ENCODE measurements at places on chromosomes 12 and 14. TPM values are rescaled to one million over a fixed set of nuclear protein-coding genes. Genes with fewer than 3 reads are reported as not detected.
A peak's percentile ranks its signal among the peaks of the same experiment; 100 is the strongest.

DNA sequence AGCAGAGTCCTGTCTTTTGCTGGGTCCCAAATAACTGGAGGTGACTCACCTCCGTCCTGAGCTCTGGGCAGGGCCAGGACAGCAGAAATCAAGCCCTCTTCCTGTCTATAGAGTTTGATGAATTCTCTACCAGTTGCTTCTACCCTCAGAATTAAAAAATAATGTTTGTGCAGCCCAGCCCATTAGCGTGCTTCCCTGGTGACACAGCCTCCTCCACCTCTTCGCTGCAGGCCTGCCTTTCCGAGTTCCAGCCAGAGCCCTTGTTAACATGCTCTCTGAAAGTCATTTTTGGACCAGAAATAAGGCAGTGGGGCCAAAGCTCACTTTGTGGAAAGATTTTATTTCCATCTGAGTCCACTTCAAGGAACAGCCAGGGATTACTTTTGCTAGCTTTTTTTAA lies 94.0 kb downstream of the TBX5 start:
- DNase-seq = peak; percentile 20
- H3K4me3 ChIP-seq = no peak overlapping the region
- H3K27ac ChIP-seq = no peak overlapping the region
- H3K36me3 ChIP-seq = no peaks in the 10 kb centered on the region
- H3K27me3 ChIP-seq = no peaks in the 10 kb centered on the region

GRCh38 chr12:48779869-48780268 lies 9.0 kb downstream of the ADCY6 start:
- H3K36me3 ChIP-seq = peaks cover 43% of the 10 kb centered on the region
- peak overlapping the region; percentile 7 for H3K27ac ChIP-seq
- DNase-seq = peak; percentile 62

- peak overlapping the region; percentile 99 for H3K27ac ChIP-seq
- no peak for DNase-seq
- no peaks in the 10 kb centered on the region for H3K27me3 ChIP-seq
- H3K4me1 ChIP-seq = peaks cover 1% of the 10 kb centered on the region
These were observed 952 bp downstream of the DRAM1 start for GRCh38 chr12:101878243-101878821.

BICDL1 gene
- total RNA-seq = not detected

- peaks cover 2% of the 10 kb centered on the region for H3K4me1 ChIP-seq
- H3K36me3 ChIP-seq = no peaks in the 10 kb centered on the region
- H3K27me3 ChIP-seq = peaks cover 95% of the 10 kb centered on the region
- DNase-seq = no peak
- H3K27ac ChIP-seq = no peak overlapping the region
- no peak overlapping the region for H3K4me3 ChIP-seq
These were observed 862 bp upstream of the HOTAIR start for GRCh38 chr12:53975479-53976152.

POLE2 gene
- 18.1 TPM for total RNA-seq

- H3K4me1 ChIP-seq = no peaks in the 10 kb centered on the region
- no peak for DNase-seq
- no peak overlapping the region for H3K27ac ChIP-seq
- no peak overlapping the region for H3K4me3 ChIP-seq
- H3K27me3 ChIP-seq = no peaks in the 10 kb centered on the region
These were observed 17.9 kb downstream of the RECQL start for GRCh38 chr12:21483531-21483930.

- DNase-seq = no peak
- H3K36me3 ChIP-seq = no peaks in the 10 kb centered on the region
- no peaks in the 10 kb centered on the region for H3K4me1 ChIP-seq
- no peak overlapping the region for H3K27ac ChIP-seq
These were observed 98.6 kb downstream of the VRK1 start for GRCh38 chr14:96895658-96896271.

TAS2R46 gene
- 4.7 TPM for total RNA-seq

GRCh38 chr12:94458877-94459727 lies 565 bp downstream of the CEP83 start:
- no peaks in the 10 kb centered on the region for H3K27me3 ChIP-seq
- peak overlapping the region; percentile 77 for H3K27ac ChIP-seq
- peak overlapping the region; percentile 73 for H3K4me3 ChIP-seq
- H3K36me3 ChIP-seq = peaks cover 1% of the 10 kb centered on the region
- peak; percentile 48 for DNase-seq

GRCh38 chr14:97975962-97976361 lies 1178.8 kb downstream of the VRK1 start:
- H3K27ac ChIP-seq = no peak overlapping the region
- no peaks in the 10 kb centered on the region for H3K4me1 ChIP-seq
- no peak for DNase-seq

- H3K27me3 ChIP-seq = no peaks in the 10 kb centered on the region
- DNase-seq = no peak
- H3K36me3 ChIP-seq = no peaks in the 10 kb centered on the region
- H3K27ac ChIP-seq = no peak overlapping the region
These were observed 136.9 kb downstream of the SCARB1 start for GRCh38 chr12:124726596-124727263.

DNA sequence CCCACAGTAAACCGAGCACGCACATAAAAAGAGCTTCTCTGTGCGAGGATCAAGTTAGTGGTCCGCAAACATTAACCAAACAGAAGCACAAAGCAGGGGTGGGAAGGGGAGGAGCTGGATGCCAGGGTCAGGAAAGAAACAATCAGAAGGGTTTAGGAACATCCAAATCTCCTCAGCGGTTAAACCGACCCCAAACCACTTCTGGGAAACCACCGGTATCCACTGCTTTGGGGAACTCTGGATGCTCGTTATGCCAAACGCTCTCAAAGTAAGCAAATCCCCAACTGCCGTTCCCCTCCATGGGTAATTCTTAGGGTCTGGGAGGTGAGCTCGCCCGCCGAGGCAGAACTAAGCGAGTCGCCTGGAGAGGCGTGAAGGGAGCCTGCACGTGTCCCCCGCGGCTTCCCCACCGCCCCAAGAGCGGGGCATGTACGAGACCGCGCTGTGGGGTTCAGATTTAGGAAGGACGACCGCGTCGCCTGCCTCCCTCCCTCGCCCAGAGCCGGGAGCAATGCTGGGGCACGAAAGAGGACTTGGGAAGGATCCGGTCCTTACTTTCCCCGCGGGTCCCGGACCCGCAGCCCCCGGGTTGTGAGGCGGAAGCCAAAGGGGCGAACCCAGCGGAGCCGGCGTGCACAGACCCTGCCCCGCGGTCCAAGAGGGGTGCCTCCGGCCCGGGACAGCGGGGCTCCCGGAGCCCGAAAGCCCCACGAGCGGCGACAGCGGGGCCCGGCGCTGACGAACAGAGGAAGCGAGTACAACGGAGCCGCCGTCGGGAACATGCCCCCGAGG lies 711 bp downstream of the SBNO1 start:
- peak overlapping the region; percentile 99 for H3K4me3 ChIP-seq
- no peaks in the 10 kb centered on the region for H3K4me1 ChIP-seq
- H3K27me3 ChIP-seq = no peaks in the 10 kb centered on the region
- peak overlapping the region; percentile 97 for H3K27ac ChIP-seq
- no peaks in the 10 kb centered on the region for H3K36me3 ChIP-seq

- no peaks in the 10 kb centered on the region for H3K27me3 ChIP-seq
- H3K36me3 ChIP-seq = no peaks in the 10 kb centered on the region
- H3K4me1 ChIP-seq = no peaks in the 10 kb centered on the region
- DNase-seq = no peak
- no peak overlapping the region for H3K27ac ChIP-seq
These were observed 22.9 kb downstream of the KIF21A start for GRCh38 chr12:39420043-39420442.

GRCh38 chr14:90839024-90839888 lies 23.0 kb upstream of the TTC7B start:
- H3K36me3 ChIP-seq = no peaks in the 10 kb centered on the region
- no peaks in the 10 kb centered on the region for H3K27me3 ChIP-seq
- H3K4me1 ChIP-seq = peaks cover 7% of the 10 kb centered on the region
- H3K27ac ChIP-seq = peak overlapping the region; percentile 3
- H3K4me3 ChIP-seq = no peak overlapping the region

- H3K27ac ChIP-seq = no peak overlapping the region
- no peak for DNase-seq
- no peak overlapping the region for H3K4me3 ChIP-seq
- no peaks in the 10 kb centered on the region for H3K27me3 ChIP-seq
These were observed 2.3 kb upstream of the ESPL1 start for GRCh38 chr12:53265783-53266182.

DPPA3 gene
- not detected for total RNA-seq

CISTR gene
- total RNA-seq = not detected

- H3K27ac ChIP-seq = no peak overlapping the region
- peaks cover 76% of the 10 kb centered on the region for H3K27me3 ChIP-seq
- no peak overlapping the region for H3K4me3 ChIP-seq
- no peak for DNase-seq
- no peaks in the 10 kb centered on the region for H3K36me3 ChIP-seq
These were observed 2.4 kb upstream of the SIX6 start for GRCh38 chr14:60506462-60506984.

OAS1 gene
- total RNA-seq = not detected

DNA sequence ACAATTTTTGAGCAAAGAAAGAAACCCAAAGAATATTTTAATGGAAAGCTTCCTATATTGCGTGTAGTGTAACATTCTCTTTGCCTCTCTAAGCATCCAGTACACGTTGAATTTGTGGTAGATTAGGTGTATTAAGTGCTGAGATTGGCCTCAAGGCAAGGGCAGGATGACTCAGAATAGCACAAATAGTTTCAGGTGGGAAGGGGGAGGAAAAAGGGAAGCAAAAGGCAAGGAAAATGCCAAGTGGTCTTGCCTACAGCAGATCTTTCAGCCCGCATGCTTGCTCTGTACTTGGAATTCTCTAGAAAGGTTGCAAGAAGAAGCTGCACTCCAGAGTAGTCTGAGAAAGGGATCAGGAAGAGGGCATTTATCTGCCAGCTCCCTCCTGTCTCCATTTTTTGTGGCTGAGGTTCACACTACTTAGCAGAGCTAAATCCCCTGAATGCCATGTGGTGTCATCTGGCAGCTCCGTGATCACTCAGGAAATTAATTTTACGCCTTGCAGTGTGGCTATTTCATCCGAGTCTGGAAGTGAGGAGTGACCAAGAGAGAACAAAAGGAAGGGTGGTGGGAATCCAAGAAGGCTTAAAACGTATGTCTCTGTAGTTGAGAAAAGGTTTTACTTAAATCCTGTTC lies 28.5 kb downstream of the CDKN1B start:
- no peaks in the 10 kb centered on the region for H3K36me3 ChIP-seq
- H3K27ac ChIP-seq = no peak overlapping the region

DNA sequence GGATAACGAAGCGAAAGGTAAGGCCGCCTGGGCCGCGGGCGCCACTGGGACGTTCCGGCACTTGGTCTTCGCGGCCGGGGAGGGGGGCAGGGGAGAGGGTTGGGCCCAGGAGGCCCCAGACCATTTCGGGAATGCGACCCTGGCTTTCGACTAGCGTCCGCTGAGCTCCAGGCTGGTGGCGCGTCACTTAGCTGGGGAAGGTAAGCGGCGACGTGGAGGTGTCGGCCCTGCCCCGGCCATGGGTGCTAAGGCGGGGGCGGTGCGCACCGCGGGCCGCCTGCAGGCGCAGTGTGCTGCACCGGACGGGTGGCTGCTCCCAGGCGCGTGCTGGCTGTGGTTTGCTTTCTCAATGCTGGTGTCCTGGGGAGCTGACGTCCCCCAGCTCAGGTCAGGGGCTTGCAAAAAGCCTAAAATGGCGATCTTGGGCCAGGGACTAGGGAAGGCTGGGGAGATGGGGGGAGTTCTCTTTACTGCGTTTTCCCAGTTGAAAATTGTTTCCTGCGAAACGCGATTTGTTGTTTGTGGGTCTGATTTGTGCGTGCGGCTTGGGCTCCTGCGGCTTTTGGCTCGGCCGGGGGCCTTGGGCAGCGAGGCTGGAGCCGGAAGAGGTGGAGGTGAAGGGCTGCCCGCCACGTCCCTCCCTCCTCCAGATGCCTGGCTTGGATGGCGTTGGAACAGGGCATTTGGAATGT lies 1.2 kb downstream of the HOXC10 start:
- H3K27me3 ChIP-seq = peaks cover 96% of the 10 kb centered on the region
- 0 out of 2 replicates have a peak, but pooled peaks cover 2% of the 10 kb centered on the region for H3K4me1 ChIP-seq
- DNase-seq = no peak
- H3K27ac ChIP-seq = no peak overlapping the region
- no peak overlapping the region for H3K4me3 ChIP-seq

GRCh38 chr12:121529184-121529583 lies 51.6 kb downstream of the KDM2B start:
- H3K4me1 ChIP-seq = peaks cover 19% of the 10 kb centered on the region
- no peak overlapping the region for H3K4me3 ChIP-seq
- no peaks in the 10 kb centered on the region for H3K27me3 ChIP-seq
- H3K36me3 ChIP-seq = peaks cover 11% of the 10 kb centered on the region
- no peak for DNase-seq

ZFHX2 gene
- under 0.01 TPM for total RNA-seq

CEBPE gene
- not detected for total RNA-seq

DNA sequence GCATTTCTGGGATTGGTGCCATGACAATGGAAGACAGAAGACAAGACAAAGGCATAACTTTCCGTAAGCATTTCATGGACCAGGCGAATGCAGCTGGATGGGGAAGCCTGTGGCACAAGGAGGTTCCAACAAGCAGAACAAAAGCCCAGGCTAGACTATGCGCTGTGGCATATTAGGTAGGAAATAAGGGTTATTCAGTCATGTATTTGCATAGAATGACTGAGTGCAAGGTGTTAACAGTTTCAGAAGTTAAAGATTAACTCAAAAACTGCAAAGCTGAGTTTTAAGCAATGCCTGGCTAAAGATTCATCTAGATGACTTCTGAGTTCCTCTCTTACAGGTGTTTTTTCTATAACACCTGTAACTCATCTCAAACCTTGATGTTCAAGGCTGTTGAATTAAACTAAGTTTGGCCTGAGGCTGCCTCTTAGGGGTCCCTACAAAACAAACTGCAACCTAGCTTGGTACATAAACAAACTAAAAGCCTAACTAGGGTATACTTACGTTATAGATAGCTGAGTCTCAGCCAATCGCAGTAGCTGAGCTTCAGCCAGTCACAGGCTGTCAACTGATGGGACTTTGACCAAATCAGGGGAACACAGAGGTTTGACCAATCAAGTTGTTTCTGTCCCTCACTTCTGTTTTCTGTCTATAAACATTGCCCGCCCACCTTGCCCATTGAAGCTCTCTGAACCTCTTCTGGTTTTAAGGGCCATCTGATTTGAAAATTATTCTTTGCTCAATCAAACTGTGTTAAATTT lies 52.2 kb upstream of the PLBD1 start:
- no peaks in the 10 kb centered on the region for H3K27me3 ChIP-seq
- no peak overlapping the region for H3K4me3 ChIP-seq
- H3K4me1 ChIP-seq = no peaks in the 10 kb centered on the region
- H3K36me3 ChIP-seq = no peaks in the 10 kb centered on the region
- no peak overlapping the region for H3K27ac ChIP-seq

DNA sequence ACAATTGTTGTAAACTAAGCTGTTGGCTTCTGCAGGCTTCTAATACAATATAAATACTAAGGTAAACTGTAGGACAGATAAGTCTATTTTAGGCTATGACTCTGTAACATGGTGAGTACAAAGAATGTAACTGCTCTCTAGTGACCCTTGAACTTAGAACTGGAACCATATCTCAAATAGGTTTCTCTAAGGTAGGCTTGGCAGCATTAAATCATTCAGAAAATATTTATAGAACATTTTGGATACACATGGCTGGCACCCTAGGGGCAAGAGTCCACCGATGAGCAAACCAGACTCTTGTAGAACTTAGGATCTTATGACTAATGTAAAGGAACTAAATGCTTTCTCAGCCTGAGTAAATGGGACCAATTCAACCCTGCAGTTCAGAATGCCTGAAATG lies 19.4 kb upstream of the SLC25A3 start:
- H3K36me3 ChIP-seq = no peaks in the 10 kb centered on the region
- H3K4me1 ChIP-seq = no peaks in the 10 kb centered on the region
- no peak for DNase-seq
- no peaks in the 10 kb centered on the region for H3K27me3 ChIP-seq
- no peak overlapping the region for H3K27ac ChIP-seq
- no peak overlapping the region for H3K4me3 ChIP-seq

- no peak for DNase-seq
- H3K27ac ChIP-seq = no peak overlapping the region
- H3K4me1 ChIP-seq = no peaks in the 10 kb centered on the region
- H3K27me3 ChIP-seq = peaks cover 6% of the 10 kb centered on the region
- H3K4me3 ChIP-seq = no peak overlapping the region
These were observed 193.2 kb downstream of the CHST11 start for GRCh38 chr12:104649921-104650320.
